ENCODE measurements at places on chromosomes 7 and 10.

DNA sequence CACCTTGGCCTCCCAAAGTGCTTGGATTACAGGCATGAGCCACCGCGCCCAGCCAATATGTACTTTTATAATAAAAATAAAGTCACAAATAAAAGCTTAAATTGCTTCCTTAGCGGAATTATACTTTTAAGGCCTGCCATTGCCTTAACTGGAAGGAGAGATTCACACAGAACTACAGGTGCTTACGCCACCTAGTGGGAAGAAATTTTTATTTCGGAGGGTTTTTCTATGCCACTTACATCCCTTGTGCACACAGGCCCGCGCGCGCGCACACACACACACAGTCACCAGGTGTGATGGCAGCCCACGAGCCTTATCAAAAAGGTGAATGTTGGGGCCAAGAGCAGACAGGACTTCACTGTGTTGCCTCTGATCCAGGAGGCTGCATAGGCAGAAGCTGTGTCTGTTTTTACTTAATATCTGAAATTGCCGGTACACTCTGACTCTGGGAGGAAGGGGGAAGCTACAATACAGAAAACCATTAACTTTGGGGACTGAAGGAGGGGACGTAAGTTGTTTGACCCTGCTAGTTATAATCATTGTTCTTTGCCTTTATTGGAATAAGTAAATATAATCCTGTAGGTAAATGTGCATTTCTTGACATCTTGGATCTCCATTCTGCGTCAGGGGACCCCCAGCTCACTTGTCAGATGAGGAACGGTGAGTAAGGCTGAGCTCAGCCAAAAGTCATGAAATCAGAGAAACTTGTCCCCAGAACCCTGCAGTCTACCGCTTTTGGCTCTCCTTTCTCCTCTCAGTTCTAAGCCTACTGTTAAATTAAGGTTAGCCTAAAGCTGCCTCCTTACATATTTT lies 87.1 kb downstream of the SLC16A9 start:
- DNase-seq: peak; percentile 67

- no peak for DNase-seq
Measured at GRCh38 chr7:30654296-30655090, 27.8 kb downstream of the CRHR2 start.

GRCh38 chr7:3134745-3135144 lies 91.1 kb upstream of the CARD11 start:
- DNase-seq: peak; percentile 67

GRCh38 chr10:78762086-78762630 lies 306.6 kb upstream of the ZMIZ1 start:
- DNase-seq: peak; percentile 46

GRCh38 chr10:80468002-80468401 lies 13.9 kb downstream of the TSPAN14 start:
- peak; percentile 54 for DNase-seq

- no peak for DNase-seq
Measured at GRCh38 chr10:100347568-100348195, 649 bp downstream of the SCD start.

GRCh38 chr10:113680190-113681111 lies 739 bp downstream of the CASP7 start:
- DNase-seq: peak; percentile 89
